ENCODE measurements at places on chromosomes 6 and 20. TPM values are rescaled to one million over a fixed set of nuclear protein-coding genes. Genes with fewer than 3 reads are reported as not detected.

The OVOL2 gene
- not detected for polyA plus RNA-seq

The RCAN2 gene
- polyA plus RNA-seq = not detected

The TAF11 gene
- polyA plus RNA-seq = 20.4 TPM

The KCNK16 gene
- not detected for polyA plus RNA-seq

The MOG gene
- polyA plus RNA-seq = not detected

The ZNF165 gene
- not detected for polyA plus RNA-seq

The TTK gene
- polyA plus RNA-seq = 0.54 TPM

GRCh38 chr6:35642471-35643161 lies 46.1 kb downstream of the FKBP5 start:
- DNase-seq = no peak

GRCh38 chr6:111858347-111858746 lies 14.9 kb downstream of the FYN start:
- DNase-seq = no peak

DNA sequence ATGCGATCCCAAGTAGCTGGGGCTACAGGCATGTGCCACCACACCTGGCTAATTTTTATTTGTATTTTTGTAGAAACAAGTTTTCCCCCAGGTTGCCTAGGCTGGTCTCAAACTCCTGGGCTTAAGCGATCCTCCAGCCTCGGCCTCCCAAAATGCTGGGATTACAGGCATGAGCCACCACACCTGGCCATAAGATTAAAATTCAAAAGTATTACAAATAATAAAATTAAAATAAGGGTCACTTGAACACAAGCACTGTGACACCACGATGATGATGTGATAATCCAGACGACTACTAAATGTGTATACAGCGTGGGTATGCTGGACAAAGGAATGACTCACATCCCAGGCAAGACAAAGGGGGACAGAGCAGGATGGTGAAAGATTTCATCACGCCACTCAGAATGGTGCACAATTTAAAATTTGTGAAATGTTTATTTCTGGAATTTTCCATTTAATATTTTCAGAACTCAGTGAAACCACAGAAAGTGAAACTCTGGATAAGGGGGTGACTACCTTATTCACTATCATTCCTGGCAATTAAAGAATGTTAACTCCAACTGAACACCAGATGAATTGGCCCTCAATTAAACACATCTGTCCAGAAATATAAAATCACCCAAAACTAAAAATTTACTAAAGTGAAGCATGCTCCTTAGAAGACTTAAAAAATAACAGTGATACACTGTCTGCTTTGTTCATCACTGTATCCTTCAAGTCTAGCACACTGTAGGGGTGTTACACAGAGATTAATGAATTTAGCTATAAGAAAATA lies 13.1 kb downstream of the B4GALT5 start:
- DNase-seq = no peak

- DNase-seq = no peak
Measured at GRCh38 chr6:52016915-52017748, 70.3 kb downstream of the PKHD1 start.

DNA sequence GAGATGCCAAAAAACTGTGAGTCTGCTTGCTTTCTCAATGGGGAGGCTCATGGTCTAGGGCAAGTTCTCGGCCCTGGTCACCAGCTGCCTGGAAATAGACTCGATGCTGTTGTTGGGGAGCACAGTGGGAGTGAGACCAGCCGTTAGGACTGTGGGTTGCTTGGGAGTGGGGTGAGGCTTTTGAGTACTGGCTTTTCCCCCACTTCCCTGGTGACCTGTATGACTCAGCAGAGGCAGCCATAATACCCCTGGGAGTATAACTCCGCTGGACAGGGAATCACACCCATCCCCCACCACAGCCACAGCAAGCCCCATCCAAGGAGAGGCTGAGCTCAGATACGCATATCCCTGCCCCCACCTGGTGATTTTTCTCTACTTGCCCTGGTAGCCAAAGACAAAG lies 48.9 kb upstream of the OGFRL1 start:
- no peak for DNase-seq

DNA sequence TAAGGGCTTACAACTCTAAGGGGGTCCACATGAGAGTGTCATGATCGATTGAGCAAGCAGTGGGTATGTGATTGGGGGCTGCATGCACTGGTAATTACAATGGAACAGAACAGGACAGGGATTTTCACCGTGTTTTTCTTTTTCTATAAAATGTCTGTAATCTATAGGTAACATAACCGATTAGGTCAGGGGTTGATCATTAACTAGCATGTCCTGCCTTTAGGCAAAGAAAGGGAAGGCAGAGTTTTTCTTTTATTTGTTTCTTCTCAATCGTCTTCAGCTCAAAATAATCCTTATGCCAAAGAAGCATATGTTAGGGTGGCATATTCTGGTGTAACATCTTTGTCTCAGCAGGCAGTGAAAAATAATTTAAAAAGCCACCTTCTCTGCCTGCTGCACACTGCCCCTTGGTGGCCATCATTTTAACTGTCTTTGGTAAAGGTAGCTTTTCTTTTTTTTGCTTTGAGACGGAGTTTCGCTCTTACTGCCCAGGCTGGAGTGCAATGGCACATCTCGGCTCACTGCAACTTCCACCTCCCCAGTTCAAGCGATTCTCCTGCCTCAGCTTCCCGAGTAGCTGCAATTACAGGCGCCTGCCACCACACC lies 9.7 kb upstream of the CEP43 start:
- DNase-seq = peak; percentile 51

DNA sequence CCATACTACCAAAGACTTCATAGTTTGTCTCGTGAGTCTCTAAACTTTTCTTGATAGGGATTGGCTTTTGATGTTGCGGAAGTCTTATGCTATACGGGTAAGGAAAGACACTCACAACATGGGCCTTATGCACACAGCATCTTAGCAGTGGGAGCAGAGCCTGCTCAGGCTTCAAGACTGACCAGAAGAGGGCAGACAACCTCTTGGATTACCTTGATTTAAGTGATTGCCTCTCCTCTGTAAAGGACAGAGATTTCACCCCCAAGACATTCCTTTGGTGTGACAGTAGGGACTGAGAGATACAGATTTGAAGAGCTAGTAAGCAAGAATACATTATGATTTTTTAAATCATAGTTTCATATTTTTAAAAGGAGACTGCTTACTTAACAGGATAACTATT lies 71.0 kb upstream of the SAMD3 start:
- peak; percentile 19 for DNase-seq

GRCh38 chr6:150511313-150511712 lies 88.4 kb upstream of the PLEKHG1 start:
- no peak for DNase-seq

DNA sequence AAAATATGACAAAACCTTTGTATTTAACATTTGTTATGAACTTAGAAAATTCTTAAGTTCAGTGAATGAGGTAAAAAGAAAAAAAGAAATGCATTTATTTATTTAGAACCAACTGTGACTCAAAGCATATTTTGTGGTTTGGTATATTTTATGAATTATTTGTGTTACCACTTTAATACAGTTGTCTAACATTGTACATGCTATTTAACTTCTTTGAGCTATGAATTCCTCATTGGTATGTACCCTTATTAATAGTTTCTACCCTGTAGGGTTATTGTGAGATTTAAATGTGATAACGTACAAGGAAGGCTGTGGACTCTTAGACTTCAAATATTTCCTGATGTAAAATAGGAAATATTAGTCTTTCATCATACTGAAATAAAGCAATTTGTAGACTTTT lies 162.6 kb downstream of the MMUT start:
- no peak for DNase-seq

GRCh38 chr20:19515074-19515473 lies 243.0 kb upstream of the RIN2 start:
- no peak for DNase-seq

- peak; percentile 14 for DNase-seq
Measured at GRCh38 chr6:148324297-148324985, 18.2 kb upstream of the SASH1 start.

GRCh38 chr20:25573288-25574251 lies 11.8 kb downstream of the NINL start:
- DNase-seq = no peak

- DNase-seq = no peak
Measured at GRCh38 chr6:70166088-70166958, 136.6 kb downstream of the COL9A1 start.

DNA sequence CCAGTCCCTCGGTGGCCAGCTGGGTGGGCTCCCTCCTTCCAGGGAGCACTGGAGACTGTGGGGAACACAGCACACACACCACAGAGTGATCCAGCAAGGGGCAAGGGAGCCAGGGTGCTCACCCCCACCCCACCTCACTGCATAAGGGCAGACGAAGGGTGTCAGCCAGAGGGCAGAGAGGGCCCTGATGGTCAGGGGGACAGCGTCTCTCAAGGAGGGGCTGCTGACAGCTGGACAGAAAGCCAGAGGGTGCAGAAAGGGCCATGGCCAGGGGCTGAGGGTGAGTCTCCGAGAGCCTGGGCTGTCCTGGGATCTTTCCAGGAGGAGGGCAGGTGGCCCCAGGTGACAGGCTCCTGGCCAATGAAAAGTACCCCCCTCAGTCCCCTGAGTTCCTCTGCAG lies 73.4 kb upstream of the PMEPA1 start:
- no peak for DNase-seq

DNA sequence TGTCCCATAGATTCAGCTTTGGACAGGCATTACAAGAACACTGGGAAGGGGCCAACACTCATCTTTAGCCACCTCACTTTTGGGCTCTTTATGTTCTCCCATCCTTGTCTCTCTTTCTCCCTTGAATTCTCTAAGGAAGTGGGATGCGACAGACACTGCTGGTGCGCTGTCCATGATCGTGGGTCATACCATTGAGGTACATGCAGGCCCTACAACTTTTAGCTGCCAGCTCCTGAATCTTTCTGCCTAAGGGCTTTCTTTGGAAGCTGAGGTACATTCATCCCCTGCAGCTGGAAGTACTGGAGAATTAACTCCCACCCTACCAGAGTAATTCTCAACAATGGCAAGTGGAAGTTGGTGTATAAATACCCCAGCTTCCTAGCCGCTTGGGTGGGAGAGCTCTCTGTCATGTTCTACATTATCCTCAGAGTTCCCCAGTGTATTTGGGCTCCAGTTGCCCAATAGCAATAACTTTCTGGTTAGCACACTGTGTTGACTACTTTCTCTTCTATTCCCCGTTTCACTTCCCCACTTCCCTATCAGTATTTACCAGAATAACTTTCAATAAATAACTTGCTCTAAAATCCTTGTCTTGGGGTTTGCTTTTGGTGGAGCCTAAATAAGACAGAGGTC lies 309.4 kb upstream of the RNF24 start:
- no peak for DNase-seq

- no peak for DNase-seq
Measured at GRCh38 chr20:54208548-54209176, 775 bp downstream of the PFDN4 start.

DNA sequence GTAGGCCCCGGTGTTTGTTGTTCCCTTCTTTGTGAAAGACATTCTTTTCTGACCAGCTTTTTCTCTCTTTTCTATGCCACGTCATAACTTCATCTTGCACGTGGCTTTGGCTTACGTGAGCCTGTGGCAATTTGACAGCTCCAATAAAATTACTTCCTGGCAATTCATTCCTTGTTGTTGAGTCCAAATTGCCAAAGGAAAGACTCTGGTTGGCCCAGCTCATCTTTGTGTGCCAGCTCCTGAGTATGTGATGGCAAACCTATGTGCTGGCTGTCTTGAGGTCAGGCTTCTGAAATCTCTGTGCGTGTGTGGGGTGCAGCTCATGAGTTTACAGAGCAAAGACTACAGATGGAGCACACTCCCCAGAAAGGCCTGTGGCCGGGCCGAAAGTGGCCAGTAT lies 272.5 kb upstream of the SGK1 start:
- no peak for DNase-seq

DNA sequence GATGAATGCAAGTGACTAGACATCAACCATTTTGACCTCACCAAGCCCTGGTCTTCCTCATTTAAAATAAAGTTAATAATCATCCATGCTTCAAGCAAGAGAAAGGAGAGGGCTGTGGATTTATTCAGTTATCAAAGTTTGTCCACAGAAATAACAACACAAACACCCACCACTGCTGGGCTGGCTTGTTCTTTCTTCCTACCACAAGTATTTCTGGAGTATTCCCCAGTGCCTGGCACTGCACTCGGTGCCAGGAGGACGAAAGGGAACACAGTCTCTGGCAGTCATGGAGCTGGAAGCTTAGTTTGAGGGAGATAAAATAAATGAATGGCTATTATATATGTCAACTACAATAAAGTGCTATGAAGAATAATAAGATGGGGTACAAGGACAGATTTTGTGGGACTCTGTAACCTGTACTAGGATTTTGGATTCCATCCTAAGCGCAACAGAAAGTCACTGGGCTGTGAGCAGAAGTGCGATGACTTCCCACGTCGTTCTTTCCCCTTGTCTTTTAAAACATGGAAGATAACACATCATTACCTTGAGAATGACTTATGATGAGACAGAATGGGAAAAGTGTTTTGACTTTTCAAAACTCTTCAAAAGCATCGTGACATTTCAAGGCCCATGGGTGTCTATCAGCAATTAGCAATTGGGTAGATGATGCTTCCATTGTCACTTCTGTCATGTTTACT lies 74.5 kb upstream of the TRAF3IP2 start:
- no peak for DNase-seq

DNA sequence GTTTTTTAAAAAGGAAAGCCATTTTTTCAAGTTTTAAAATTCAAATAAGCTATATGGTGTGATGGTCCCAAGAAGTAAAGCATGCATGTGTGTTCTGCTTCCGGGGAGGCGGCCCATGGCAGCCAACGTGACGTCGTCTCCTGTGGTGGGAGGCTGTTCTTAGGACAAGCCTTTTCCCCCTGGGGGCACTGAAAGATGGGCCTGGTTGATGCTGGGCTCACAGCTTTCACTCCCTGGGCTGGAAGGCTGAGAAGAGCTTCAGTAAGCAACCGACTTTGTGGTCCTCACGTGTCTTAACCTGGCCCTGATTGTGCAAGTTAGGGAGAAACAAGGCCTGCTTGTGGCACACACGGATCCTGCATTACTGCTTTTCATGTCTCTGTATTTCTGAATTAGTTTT lies 84.1 kb downstream of the SMOC2 start:
- DNase-seq = no peak

GRCh38 chr6:70686548-70687133 lies 19.0 kb downstream of the SMAP1 start:
- peak; percentile 41 for DNase-seq

GRCh38 chr20:17969884-17970409 lies 1.1 kb downstream of the MGME1 start:
- DNase-seq = peak; percentile 35

DNA sequence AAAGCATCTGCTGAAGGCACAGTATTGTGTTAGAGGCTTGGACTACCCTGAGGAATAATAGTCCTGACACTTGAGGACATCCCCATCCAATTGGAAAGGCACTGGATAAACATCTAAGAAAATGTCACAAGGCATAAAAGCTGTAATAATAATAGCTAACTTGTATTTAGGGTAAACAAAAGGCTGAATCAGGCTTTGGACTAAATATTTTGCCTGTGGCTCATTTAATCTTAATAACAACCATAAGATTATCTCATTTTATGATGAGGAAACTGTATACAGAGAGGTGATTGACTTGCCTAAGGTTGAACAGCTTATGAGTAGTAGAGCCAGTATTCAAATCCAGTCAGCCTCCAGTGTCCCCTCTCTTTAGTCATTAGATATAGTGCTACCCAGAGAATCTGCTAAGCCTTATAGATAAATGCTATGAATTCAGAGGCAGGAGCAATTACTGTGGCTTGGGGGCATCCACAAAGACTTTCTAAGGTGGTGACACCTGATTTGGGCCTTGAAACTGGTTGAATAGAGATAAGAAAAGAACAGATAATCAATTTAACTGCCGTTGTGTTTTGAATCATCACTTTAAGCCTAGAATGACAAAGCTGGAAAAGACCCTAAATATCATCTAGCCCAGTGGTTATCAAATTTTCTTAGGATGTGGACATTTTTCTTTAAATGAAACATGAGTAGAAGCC lies 7.5 kb upstream of the ZSWIM1 start:
- DNase-seq = no peak
